Neuronal stem cell (in vitro differentiated cells): ENCODE measurements at places on chromosomes 13 and 19.

DNA sequence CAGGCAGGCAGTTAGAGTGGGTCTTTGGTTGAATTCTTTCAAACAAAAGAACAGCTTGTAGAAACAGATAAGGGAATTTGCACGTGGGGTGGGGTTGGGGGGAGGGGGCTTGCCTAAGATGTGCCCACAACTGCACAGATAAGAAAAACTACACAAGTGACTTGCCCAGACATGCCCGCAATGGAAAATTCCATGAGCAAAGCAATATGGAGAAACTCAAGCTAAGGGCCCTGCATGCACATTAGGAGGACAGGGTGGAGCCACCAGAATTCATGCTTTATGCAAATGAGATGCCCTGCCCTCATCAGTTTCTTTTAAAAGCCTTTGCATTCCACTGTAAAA is 755.6 kb upstream of the MIR17HG start:
- no peak for DNase-seq

- no peak for DNase-seq
Measured at GRCh38 chr19:2043961-2044708, 6.9 kb downstream of the MKNK2 start.

GRCh38 chr19:2237051-2237868 is 636 bp downstream of the SF3A2 start:
- DNase-seq: no peak

DNA sequence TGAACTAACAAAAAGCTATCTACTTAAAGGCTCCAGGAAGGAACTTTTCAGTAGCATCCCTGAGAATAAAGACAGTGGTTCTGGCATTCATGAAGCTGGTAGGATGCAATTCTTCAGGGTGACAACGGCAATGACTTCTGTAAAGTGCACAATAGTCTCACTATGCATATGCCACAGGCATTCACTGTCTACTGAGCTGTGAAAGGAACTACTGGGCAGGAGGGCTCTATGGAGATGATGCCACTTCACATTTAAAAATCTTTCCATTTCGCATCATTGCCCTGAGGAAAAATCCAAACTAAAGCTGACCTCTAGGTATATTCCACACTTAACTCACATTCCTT is 2020.6 kb upstream of the PCDH20 start:
- DNase-seq: no peak

DNA sequence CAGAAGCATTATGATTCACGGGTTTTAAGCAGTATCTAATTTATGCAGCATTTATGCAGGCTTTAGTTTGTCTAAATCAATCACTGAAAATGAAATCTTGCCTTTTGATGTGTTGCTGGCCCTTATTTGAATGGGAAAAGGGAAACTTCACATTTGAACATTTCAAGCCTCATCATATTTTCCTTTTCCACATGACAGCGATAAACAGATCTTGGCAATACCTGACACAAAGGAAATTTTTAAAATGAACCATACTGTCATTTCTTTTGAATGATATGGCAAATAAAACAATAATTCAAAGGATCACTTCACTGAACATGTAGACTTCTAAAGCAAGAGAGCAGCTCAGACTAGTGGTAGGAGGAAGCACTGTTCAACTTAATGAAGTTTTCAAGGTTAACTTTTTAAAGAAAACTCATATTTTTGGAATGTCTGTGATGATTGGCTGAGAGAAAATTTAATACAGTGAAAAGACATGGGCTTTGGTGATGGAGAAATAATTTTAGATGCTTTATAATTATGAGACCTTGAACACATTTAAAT is 198.1 kb downstream of the OXGR1 start:
- DNase-seq: no peak

DNA sequence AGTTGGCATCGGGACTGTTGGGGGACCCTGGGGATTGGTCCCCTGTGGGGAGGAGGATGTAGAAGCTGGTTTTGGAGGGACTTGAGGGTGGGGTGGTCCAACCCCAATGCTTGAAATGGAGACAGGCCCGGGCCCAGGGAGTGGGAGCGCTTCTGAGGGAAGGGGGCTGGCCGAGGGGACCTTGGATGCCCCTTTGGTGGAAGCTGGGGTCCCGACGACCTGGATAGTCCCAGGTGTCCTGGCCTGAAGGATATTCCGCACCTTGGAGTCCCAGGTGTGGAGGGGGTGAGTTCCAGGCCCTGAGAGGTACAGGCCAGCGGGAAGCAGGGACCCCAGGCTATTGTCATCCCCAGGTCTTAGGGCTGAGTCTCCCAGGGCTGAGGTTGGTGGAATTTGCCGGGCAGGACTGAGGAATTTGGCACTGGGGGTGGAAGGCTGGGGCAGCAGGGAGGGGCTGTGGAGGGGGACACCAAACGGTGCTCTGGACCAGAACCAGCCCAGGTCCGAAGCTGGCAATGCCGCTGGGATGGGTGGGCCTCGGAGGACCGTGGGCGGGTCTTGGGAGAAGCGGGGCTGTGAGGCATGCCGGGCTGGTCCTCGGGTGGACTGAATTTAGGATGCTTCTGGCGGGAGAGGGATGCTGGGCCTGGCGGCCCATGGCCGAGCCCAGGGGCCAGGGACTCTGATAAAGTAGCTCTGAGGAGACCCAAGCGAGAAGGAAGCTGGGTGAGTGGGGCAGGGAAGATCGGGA is 1.8 kb downstream of the HDGFL2 start:
- no peak for DNase-seq

DNA sequence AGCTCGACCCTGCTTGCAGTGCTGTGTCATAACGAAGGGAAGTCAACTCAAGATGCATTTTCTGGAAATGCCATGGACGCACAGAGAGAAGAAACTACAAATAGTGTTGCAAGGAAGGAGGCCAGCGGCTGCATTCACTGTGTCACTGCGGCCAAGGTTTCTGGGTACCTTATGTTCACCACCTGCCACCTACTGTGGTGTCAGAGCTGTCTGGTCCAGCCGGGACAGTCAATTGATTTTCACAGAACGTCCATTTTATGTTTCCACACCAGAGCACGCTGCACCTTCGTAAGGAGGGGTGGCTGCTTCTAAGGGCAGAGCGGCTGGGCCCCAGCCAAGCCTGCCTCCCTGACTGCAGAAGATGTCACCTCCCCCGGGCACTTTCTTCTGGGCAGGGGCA is 17.7 kb downstream of the TSHZ3 start:
- no peak for DNase-seq

DNA sequence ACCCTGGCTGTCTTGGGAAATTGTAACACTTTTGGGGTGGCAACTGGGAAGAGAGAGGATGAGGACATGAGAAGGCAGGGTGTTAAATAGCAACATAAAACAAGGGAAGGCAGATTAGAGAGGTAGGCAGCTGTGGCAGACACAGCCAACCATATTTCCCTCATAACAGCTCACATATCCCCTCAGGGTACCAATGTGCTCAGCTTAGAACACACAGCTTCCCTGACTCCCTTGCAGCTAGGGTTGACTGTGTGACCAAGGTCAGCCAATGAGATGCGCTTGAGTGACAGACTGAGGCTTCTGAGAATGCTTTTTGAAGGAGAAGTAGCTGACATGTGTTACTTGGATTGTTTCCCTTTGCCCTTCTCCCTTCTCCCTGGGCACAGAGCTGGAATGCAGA is 28.8 kb upstream of the SPATA13 start:
- no peak for DNase-seq
